ENCODE measurements at places on chromosomes 5 and 9.

DNA sequence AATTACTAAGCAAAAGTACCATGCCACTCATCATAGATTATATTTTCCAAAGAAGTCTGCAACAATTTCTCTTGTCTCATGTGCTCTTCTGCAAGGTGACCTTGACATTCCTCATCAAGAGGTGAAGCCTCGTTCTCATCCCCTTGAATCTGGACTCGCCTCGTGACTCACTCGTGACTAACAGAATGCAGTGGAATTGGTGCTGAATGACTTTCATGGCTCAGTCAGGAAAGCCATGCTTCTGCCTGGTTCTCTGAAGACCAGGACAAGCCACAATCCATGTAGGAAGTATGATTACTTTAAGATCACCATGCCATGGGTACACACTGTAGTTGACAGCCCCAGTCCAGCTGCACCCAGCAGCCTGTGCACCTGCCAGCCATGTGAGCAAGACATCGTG is 335.8 kb downstream of the GADD45G start:
- DNase-seq = no peak

DNA sequence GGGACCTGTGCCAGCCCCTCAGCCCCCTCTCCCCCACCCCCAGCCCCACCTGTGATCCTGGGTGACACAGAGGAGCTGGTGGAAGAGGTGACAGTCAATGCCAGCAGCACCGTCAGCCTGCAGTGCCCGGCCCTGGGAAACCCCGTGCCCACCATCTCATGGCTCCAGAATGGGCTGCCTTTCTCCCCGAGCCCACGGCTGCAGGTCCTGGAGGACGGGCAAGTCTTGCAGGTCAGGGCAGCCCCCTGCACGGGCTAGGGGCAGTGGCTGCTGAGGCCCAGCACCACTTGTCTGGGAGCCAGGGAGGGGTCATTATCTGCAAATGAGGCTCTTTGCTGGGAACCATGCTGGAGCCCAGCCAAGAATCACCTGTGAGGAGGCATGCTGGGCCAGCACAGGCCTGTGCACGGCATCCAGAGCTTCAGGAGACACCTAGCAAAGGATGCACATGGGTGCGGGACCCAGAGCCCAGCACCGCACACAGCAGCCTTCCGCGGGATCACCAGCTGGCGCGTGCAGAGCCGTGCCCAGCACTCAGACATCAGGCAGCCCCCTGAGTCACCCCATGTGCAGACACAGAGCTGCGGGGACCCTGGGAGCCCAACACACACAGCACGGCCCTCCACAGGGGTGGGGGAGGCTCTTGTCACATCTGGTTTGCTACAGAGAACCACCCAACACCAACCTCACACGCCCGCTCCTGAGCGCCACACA is 62.0 kb upstream of the ASS1 start:
- no peak for DNase-seq

DNA sequence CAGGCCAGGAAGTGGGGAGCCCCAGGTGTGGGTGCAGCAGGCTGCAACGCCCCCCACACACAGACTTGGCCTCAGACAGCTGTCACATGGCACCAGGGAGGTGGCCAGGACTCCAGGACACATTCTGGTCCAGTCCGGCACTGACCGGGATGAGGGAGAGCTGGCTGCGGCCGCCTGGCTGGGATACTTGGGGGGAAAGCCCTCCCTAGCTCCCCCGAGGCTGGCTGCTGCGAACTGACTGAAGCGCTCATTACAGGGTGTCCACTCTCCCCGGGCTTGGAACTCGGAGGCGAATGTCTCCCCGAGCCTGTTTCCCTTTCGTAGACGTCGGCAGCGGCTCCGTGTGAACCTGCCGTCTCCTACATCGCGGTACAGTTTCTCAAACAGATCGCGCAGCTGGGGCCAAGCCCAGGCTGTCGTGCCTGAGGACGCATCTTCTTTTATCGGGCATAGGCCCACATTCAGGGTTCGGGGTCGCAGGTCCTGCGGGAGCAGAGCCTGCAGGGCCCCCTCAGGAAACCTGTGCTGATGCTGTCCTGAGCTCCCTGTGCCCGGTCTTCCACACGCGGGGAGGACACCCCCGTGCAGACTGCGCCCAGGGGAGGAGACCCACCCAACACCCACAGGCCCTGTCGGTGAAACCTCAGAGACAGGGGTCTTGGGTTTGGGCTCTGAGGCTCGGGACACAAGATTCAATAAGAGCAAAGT is 19.8 kb downstream of the NACC2 start:
- no peak for DNase-seq

DNA sequence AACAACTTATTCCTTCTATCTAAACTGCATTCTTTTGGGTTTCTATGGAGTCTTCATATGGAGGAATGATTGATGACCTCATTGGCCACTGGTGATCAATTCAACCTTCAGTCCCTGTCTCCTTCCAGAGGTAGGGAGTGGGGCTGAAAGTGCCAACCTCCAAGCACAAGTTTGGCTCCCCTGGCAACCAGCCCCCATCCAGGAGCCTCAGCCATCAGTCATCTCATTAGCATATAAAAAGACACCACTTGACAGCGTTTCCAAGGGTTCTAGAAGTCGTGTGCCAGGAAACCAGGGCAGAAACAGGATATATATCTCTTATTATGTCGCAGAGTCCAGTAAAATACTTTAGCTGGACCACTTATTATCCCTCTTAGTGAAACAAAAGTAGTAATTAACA is 9.8 kb downstream of the SLC31A2 start:
- DNase-seq = no peak

- DNase-seq = no peak
These were observed 2.7 kb downstream of the CEL start for GRCh38 chr9:133064241-133065069.

GRCh38 chr5:118220556-118221195 is 767.7 kb downstream of the DTWD2 start:
- DNase-seq = no peak

- no peak for DNase-seq
These were observed 1.2 kb upstream of the TJP2 start for GRCh38 chr9:69172895-69173294.

DNA sequence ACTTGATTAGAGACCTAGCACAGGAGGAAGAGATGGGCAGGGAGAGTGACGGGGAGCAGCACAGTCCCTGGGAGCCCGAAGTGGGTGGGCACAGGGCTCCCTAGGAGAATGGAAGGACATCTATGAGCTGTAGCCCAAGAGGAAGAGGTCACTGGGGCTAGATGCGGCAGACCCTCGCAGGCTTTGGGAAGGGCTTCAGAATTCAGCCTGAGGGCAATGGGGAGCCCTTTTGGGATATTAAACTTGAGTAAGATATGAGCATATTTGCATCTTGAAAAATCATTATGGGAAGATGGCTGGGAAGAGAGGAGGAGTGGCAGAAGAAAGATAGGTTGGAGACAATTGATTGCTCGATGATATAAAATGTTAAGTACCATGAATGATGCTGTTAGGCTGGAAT is 48.9 kb upstream of the IL17B start:
- DNase-seq = no peak

DNA sequence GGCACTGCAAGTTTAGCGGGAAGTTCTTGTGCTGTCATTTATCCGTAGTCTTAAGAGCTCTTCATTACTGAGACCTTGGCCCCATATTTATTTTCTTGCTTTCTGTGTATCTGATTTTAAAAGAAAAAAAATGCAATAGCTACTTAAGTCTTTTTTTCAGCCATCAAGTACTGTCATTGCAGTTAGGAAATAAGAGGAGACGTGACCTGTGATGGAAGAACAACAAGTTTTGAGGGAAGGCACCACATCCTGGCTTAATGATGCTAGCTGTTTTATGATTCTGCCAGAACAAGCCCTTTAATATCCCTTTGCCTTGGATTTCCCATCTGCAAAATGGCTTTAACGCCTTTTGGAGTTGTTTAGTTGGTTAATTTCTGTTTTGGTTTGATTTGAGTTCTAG is 3.8 kb downstream of the RGMB start:
- DNase-seq = no peak

GRCh38 chr5:156394642-156395305 is 67.8 kb downstream of the SGCD start:
- no peak for DNase-seq

- DNase-seq = no peak
These were observed 349.1 kb downstream of the TMEM232 start for GRCh38 chr5:110377361-110377760.

DNA sequence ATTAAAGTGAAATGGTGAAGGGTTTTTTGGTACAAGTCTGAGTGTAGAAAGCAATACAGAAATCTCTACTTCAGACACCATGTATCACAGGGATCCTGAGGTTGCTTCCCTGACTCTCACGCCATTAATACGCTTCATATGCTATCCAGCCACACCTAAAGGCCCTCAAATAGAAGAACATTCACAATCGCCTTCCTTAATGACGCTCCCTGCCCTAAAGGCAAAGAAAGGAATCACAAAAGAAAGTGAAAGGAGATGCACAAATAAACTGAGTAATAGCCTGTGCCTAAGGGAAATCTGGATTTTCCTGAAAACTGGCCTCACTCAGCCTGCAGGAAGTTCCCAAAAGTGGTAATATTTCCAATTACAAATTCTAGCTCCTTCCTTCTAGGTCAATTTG is 1002.7 kb upstream of the DMAC1 start:
- DNase-seq = no peak

DNA sequence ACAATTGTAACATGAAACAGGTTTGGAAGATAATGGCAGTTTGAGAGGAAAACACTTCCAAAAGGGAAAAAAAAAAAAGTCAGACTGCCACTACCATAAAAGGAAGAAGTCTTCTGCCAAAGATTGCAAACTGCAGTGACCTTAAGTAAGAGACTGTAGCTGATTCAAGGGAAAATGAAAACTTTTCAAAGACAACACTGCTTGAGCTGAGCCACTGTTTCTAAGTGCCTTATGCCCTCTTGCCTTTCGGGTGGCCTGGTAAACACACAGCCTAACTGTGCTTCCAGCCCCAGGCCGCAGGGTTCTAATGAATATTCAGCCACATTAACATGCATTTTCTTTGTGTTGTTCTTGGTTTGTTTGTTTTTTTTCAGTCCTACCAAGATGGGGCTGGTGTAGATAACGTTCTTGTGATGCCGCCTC is 354.6 kb downstream of the BNC2 start:
- no peak for DNase-seq

- DNase-seq = no peak
These were observed 110.1 kb upstream of the IRX2 start for GRCh38 chr5:2861605-2862004.

Data from NCI-H1694 treated with DMSO at 0.1 percent for 48 hours (cell line).